ENCODE measurements at places on chromosomes 3 and 15.
A peak's percentile ranks its signal among the peaks of the same experiment; 100 is the strongest.

DNA sequence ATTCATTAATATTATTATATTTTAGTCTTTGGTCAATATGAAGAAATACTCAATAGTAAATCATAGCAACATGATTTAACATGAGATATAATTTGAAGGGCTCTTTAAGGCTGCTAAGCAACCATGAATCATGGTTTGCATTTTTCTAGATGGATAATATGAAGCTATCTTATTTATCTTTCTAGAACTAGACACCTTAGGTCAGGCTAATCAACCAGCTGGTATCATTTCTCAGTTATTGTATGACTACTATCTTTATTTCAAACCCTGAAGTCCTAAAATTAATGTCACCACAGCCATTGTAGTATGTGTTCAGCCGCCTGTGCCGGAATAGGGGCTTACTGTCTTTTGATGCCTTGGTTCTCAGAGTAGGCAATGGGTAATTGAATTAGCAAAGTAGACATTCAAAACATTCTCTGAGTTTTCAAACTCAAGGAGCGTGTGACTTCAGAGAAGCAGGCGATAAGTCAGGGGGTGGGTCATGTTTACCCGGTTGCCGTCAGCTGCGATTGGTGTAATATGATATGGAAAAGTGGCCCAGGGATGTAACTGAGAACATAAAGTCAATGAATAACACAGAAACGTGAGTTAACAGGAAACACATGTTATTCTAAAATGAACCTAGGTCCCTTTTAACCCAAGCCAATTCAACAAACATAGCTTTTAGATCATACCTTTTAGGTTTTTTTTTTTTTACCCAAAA lies 93.4 kb upstream of the CTDSPL start:
- no peak for DNase-seq

DNA sequence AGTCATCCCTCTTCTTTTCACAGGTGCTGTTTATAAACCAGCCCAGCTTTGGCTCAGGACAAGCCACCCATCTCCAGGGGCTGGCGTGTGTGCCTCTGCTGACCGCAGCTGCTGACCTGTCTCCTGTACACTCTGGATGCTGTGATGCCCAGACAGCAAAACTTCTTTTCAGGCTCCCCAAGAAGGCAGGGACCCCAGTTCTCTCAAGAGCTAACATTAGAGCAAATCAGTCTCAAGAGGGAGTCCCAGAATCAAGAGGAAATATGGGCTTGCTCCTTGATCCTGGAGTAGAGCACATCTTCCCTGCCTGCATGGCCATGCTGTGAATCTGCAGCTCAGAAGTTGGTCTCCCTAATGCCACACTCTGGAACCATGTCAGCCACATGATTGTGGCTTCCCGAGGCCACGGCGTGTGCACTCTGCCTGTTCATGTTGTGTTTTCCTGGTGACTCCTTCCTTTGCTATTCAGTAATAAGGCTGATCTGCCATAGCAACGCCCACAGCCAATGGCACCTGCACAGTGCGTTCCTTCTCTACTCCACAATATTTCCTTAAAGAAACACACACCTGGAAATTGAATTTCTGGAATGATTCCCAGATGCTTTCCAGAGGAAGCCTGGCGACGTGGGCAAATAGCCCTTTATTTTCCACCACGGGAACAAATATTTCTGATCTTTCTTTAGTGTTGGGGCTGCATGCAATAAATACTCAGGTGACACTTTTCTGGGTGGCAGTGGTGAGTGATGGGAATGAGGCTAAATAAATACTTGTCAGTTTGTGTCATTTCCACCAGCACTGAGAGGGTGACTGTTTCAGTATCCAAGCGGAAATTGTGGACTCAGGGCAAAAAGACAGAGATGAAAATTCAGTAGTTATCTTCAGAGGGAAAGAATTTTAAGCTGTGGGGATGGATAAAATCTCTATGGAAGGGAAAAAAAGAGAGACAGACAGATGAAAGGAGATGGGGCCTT lies 21.9 kb upstream of the THSD4 start:
- no peak for DNase-seq

DNA sequence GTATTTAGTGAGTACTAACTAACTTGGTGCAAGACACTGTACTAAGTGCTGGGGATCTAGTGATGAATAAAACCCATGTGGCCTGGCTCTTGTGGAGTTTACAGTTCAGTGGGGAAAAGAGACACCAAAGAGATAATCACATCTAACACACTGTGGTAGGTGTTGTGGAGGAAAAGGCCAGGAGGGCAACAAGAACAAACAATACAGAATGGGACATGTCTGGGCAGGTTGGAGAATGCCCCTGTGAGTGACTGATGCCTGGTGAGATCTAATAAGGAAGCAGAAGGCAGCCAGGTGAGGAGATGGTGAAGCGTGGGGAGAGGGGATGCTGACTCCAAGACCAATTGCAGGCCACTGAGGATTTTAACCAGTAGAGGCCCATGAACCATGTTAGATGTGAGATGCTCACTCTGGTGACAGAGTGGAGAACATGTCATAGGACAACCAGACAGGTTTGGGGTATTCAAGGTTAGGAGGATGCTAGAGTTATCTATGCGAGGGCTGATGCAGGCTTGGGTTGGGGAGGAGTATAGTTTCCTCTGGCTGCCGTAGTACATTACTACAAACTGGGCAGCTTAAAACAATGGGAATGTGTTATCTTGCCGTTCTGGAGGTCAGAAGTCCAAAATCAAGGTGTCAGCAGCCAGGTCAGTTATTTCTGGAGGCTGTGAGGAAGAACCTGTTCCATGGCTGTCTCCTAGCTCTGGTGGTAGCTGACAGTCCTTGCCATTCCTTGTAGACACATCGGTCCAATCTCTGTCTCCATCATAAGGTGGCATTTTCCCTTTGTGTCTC lies 81.4 kb downstream of the ARNT2 start:
- no peak for DNase-seq

- DNase-seq, result no peak
These were observed 167.9 kb upstream of the CBLB start for GRCh38 chr3:106036696-106037095.

GRCh38 chr3:188154014-188154808 lies at the start of gene LPP:
Gene LPP (plus strand): TSS chr3:188154157. CDS start chr3:188406121, 251,964 bp downstream.
- DNase-seq, result peak; percentile 74

All from CD8-positive, alpha-beta memory T cell (primary cell).